ENCODE measurements at places on chromosomes 1 and 21.

GRCh38 chr1:169305948-169306347 lies 61.6 kb downstream of the NME7 start:
- no peak for DNase-seq
- H3K27ac ChIP-seq = no peak overlapping the region
- no peaks in the 10 kb centered on the region for H3K27me3 ChIP-seq
- no peaks in the 10 kb centered on the region for H3K36me3 ChIP-seq

- no peak overlapping the region for H3K4me3 ChIP-seq
- H3K4me1 ChIP-seq = peaks cover 2% of the 10 kb centered on the region
- H3K27ac ChIP-seq = no peak overlapping the region
- no peaks in the 10 kb centered on the region for H3K36me3 ChIP-seq
- no peaks in the 10 kb centered on the region for H3K27me3 ChIP-seq
Measured at GRCh38 chr1:242827538-242827937, 303.0 kb upstream of the PLD5 start.

- DNase-seq = no peak
- H3K27me3 ChIP-seq = no peaks in the 10 kb centered on the region
- H3K4me1 ChIP-seq = peaks cover 20% of the 10 kb centered on the region
- no peaks in the 10 kb centered on the region for H3K36me3 ChIP-seq
Measured at GRCh38 chr1:229999004-229999670, 67.9 kb upstream of the GALNT2 start.

- no peaks in the 10 kb centered on the region for H3K4me1 ChIP-seq
- no peak overlapping the region for H3K27ac ChIP-seq
- no peak for DNase-seq
- no peak overlapping the region for H3K4me3 ChIP-seq
- H3K36me3 ChIP-seq = no peaks in the 10 kb centered on the region
Measured at GRCh38 chr21:35298757-35299156, 249.7 kb upstream of the RUNX1 start.

DNA sequence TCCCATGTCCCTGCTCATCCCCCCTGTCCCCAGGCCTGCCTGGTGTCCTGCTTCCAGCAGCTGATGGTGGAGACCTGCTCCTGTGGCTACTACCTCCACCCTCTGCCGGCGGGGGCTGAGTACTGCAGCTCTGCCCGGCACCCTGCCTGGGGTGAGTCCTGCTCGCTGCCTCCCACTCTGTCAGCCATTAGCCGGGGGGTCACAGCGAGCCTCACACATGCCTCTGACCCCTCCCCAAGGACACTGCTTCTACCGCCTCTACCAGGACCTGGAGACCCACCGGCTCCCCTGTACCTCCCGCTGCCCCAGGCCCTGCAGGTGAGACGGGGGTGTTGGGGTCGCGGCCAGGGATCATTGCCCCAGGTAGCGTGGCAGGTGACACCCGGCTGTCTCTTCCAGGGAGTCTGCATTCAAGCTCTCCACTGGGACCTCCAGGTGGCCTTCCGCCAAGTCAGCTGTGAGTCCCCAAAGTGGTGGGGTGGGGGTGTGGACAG lies 10.0 kb downstream of the SCNN1D start:
- no peaks in the 10 kb centered on the region for H3K27me3 ChIP-seq
- H3K27ac ChIP-seq = no peak overlapping the region
- DNase-seq = no peak
- H3K36me3 ChIP-seq = peaks cover 59% of the 10 kb centered on the region
- H3K4me3 ChIP-seq = no peak overlapping the region
- H3K4me1 ChIP-seq = peaks cover 19% of the 10 kb centered on the region

DNA sequence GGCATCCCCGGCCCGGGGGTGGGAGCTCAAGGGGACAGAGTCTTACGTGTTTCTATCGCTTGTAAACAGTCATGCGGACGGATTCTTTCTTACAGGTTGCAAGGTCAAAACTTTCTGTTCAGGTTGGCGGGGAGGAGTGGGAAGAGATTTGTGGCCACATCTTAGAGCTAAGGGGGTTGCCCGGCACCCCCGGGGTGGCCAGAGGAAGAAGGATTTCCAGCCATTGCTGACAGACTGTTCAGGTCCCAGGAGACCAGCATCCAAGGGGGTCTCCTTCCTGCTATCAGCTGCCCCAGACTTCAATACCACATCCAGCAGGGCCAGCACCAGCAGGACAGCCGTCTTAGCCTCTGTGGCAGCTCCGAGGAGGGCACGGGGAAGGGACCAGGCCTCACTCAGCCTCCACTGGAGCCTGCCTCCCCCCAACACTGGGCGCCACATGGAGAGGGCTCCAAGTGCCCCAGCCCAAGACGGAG lies 52.0 kb downstream of the KIF21B start:
- no peak for DNase-seq
- H3K36me3 ChIP-seq = peaks cover 65% of the 10 kb centered on the region
- peaks cover 26% of the 10 kb centered on the region for H3K4me1 ChIP-seq
- H3K27ac ChIP-seq = no peak overlapping the region

DNA sequence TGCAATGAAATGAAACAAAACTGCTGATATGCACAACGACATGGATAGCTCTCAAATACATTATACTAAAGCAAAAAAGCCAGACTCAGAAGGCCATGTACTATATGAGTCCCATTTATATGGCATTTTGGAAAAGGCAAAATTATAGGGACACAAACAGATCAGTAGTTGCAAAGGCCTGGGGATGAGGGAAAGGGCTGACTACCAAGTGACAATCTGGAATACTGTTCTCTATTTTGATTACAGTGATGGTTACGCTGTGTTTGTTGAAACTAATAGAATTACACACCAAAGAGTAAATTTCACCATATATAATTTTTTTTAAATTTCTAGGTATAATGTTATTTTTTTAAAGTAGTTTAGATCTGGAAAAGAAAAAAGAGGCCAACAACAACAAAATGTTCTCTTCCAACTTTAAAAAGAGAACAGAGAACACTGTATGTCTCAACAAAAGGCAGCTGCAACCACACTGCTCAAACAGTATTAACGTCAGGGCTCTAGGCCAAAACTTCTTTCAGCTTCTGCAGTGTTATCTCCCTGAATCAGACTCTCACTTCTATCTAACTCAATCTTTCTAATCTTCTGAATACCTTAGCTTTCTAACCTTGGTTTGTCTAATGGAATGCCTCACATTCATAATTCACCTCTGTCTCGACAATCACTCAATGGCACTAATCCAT lies 75.8 kb downstream of the FOXJ3 start:
- no peaks in the 10 kb centered on the region for H3K36me3 ChIP-seq
- H3K27ac ChIP-seq = no peak overlapping the region
- no peaks in the 10 kb centered on the region for H3K4me1 ChIP-seq
- DNase-seq = peak; percentile 15
- no peak overlapping the region for H3K4me3 ChIP-seq

GRCh38 chr1:207698822-207699483 lies 52.9 kb upstream of the CD46 start:
- no peak overlapping the region for H3K4me3 ChIP-seq
- H3K27ac ChIP-seq = no peak overlapping the region
- H3K36me3 ChIP-seq = no peaks in the 10 kb centered on the region
- no peaks in the 10 kb centered on the region for H3K27me3 ChIP-seq

DNA sequence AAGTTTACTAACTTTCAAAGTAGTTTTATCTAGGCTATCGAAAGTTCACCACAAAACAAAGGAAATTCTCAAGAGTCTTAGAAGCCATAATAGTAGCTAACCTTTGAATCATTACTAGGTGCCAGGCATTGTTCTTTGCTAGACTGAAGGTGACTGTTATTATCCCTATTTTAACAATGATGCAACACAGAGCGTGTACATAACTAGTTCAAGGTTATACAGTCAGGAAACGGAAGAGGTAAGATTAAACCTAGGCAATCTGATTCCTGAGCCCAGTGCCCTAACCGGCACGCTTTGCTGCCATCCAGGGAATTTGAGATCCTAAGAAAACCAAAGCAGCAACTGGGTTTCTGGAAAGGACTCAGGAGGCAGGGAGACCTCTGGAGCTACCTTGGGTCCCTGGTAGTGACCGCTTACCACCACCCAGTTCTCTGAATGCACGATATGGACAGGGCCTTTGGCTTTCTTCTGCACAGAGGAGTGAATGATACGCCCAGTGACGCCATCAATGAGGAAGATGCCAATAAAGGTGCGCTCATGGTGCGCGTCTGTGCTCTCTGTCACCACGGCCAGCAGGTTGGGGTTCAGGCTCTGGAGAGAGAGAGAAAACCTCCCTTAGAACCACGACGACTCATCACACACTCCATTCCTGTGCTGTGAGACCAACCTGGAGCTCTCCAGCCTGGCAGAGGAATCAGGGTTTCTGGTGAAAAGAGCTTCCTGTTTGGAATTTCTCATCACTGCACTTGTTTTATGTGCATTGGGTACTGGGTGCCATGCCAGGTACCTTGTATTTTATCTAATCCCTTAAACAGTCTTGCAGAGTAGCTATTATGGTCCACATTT lies 13.1 kb upstream of the UBR4 start:
- DNase-seq = no peak
- H3K36me3 ChIP-seq = peaks cover 82% of the 10 kb centered on the region
- H3K27ac ChIP-seq = no peak overlapping the region
- no peaks in the 10 kb centered on the region for H3K4me1 ChIP-seq

DNA sequence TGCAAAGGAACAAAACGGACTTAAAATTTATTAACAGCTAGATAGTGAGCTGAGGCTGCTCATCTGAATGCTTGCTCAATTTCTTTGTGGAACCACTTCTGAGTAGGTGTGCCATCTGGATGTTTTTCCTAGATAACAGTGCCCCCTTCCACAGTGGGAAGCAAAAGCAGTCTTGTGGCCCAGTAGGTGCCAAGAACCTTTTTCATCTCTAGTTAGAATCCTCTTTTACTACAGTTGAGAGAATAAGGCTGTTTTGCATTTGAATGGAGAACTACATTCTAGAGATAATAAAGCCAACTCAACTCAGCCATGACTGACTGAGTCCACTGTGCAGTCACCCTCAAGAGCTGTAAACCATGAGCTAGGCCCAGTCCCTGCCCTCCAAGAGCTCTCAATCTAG lies 13.3 kb downstream of the F3 start:
- H3K36me3 ChIP-seq = peaks cover 3% of the 10 kb centered on the region
- peaks cover 3% of the 10 kb centered on the region for H3K4me1 ChIP-seq
- H3K27me3 ChIP-seq = no peaks in the 10 kb centered on the region
- H3K27ac ChIP-seq = peak overlapping the region; percentile 6
- no peak for DNase-seq

DNA sequence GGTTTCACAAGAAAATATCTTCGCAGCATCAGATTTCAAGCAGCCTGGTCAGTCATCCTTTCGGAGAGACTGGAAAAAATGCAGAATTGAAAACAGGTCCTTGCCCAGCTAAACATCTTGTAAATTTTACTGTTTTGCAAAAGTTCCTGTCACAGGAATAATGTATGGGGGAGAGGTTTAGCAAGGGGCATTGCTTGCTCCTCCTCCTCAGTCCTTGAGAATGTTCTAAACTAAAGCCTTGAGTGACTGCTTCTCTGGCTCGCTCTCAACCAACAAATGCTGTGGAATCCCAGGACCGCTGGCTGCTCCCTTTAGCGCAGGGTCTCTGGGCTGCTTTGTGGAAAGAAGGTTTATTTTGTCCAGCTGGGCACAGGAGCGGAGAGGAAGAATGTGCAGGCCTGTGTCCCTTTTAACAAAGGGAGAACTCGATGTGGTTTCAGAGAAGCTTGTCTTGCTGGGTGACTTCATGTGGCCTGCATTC lies 33.6 kb upstream of the FHAD1 start:
- H3K36me3 ChIP-seq = peaks cover 7% of the 10 kb centered on the region
- no peak overlapping the region for H3K4me3 ChIP-seq
- DNase-seq = peak; percentile 37
- H3K4me1 ChIP-seq = peaks cover 28% of the 10 kb centered on the region
- H3K27ac ChIP-seq = peak overlapping the region; percentile 83

- H3K4me1 ChIP-seq = peaks cover 29% of the 10 kb centered on the region
- DNase-seq = no peak
- peak overlapping the region; percentile 83 for H3K27ac ChIP-seq
- H3K27me3 ChIP-seq = no peaks in the 10 kb centered on the region
Measured at GRCh38 chr1:12485231-12486058, 132.6 kb downstream of the DHRS3 start.

DNA sequence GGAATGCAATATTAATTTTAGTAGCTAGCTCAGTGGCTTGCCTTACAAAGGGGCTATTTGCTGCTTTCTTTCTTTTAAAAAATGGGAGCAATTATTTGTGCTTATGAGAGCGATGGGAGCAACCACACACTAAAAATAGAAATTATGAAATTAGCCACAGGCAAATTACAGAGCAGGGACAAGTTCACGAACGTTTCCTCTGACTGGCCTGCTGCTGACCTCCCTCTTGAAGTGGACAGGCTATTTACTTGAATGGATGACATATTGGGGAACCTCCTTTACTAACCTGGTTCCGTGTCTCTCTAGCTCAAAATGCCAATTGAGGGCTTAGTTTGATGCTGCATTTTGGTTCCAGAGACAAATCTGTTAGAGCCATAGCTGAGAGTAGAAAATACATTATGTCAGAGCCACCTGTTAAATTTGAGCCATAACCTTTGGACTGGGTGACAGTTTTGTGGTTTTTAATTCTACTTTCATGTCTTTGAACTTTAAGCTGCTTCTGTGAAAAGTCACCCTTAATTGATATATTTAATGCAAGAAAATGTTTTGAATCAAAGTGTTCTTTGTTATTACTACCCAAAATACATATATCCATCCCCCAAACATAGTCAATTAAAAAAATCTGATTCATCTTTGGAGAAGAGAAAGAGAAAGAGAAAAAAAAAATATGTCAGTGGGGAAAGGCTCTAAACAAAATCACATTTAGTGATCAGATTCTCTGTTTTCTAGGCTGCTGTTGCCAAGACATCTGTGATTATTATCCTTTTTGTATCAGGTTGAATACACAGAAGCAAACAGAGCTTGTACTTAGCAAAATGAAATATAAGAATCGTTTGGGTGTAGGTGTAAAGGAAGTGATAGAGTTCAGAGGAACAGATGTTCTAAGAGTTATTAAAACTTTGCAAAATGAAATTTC lies 351.9 kb downstream of the ADGRL2 start:
- no peaks in the 10 kb centered on the region for H3K4me1 ChIP-seq
- H3K27ac ChIP-seq = no peak overlapping the region

DNA sequence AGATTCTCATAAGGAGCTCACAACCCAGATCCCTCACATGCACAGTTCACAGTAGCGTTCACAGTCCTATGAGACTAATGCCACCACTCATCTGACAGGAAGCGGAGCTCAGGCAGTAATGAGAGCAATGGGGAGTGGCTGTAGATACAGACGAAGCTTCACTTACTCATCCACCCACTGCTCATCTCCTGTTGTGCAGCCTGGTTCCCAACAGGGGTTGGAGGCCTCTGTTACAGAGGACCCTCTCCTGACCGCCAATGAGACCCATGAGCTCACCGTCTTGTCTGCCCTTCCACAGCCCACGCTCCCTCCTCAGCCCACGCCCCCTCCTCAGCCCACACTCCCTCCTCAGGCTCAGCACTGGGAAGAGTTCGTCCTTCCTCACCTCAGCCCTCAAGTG lies 39.6 kb downstream of the RSPH1 start:
- H3K36me3 ChIP-seq = no peaks in the 10 kb centered on the region
- DNase-seq = peak; percentile 43
- no peak overlapping the region for H3K4me3 ChIP-seq
- no peaks in the 10 kb centered on the region for H3K27me3 ChIP-seq

- no peaks in the 10 kb centered on the region for H3K27me3 ChIP-seq
- H3K27ac ChIP-seq = no peak overlapping the region
- no peaks in the 10 kb centered on the region for H3K4me1 ChIP-seq
- no peak overlapping the region for H3K4me3 ChIP-seq
- no peaks in the 10 kb centered on the region for H3K36me3 ChIP-seq
Measured at GRCh38 chr1:29417147-29417858, 181.0 kb downstream of the PTPRU start.

Data from spinal cord (tissue), 10 donors.